Jurkat, Clone E6-1 (cell line): ENCODE measurements at places on chromosomes 2 and 18.

- no peak for DNase-seq
Observed at GRCh38 chr2:128090575-128090944, 440 bp upstream of the UGGT1 start.

GRCh38 chr2:81576713-81577112 lies 1272.2 kb upstream of the LRRTM1 start:
- DNase-seq: no peak

DNA sequence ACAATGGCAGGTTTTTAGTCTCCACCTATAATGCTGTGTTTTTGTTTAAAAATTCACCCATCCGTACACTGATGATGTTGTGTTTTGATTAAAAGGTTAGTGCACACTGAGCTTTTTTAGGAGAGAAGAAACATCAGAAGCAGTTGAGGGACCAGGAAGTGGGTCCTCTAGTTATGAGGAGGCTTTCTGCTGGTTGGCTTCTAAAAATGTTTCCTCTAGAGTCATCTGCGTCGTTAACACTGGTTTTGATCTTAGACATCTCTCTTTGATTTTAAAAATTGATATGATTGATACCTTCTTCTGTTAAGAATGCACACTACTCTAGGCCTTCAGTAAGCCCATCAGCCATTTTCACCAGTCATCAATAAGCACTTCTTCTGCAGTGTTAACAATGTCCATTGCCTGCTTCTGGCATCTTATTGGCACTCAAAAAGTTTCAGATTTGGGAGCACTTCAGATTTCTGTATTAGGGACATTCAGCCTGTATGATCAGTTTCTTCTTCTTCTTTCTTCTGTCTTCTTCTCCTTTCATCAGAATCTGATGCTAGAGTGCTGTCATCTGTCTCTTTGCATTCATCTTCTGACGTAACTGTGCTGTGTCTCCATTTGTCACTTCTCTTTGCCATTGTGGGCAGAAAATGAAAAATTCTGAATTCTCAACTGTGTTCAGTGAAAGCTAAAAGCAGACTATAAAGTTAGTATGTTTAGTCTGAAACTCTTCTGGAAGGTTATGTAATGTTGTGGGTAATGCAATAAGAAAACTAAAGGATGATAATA lies 56.3 kb downstream of the PHLPP1 start:
- peak; percentile 28 for DNase-seq

GRCh38 chr18:36811430-36811829 lies 17.4 kb downstream of the TPGS2 start:
- DNase-seq: no peak

GRCh38 chr2:135030826-135031225 lies 16.4 kb downstream of the MAP3K19 start:
- peak; percentile 42 for DNase-seq

- DNase-seq: no peak
Observed at GRCh38 chr2:181812106-181812743, 79.3 kb upstream of the ITPRID2 start.

- no peak for DNase-seq
Observed at GRCh38 chr2:203301667-203302066, 26.5 kb upstream of the ABI2 start.

DNA sequence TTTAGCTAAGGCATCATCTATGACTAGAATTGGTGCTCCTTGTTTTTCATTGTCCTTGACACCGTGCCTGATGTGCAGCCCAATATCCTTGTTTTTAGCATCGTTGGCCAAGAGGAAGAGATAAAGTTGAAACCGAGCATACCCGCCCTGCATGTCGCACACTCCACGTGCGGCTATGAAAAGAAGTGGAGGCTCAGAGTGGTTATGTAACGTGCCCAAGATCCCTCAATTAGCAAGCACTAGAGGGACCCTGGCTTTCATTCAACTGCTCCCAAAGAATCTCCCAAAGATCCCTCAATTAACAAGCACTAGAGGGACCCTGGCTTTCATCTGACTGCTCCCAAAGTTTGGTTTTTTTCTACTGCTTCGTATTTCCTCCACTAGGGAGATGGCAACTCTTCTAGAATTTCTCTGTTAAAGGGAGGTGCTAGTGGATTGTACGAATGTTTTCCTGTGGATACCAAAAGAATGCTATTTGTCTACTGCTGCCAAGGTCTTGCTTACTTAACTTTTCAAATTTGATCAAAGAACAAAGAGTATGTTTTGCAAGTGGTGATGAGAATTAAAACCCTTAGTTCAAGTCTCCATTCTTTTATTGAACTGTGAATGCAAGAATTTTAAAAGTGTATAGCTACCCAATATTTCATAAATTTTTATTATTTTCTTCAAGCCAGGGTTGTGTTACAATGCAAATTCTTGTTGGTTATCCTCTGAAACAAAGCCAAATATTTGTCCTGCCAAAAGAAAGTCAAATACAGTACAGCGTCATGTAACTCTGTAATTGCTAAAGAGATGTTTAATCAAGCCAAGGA lies 92.1 kb downstream of the AOX1 start:
- DNase-seq: no peak

- peak; percentile 3 for DNase-seq
Observed at GRCh38 chr18:66867653-66868052, 263.8 kb upstream of the CDH19 start.

DNA sequence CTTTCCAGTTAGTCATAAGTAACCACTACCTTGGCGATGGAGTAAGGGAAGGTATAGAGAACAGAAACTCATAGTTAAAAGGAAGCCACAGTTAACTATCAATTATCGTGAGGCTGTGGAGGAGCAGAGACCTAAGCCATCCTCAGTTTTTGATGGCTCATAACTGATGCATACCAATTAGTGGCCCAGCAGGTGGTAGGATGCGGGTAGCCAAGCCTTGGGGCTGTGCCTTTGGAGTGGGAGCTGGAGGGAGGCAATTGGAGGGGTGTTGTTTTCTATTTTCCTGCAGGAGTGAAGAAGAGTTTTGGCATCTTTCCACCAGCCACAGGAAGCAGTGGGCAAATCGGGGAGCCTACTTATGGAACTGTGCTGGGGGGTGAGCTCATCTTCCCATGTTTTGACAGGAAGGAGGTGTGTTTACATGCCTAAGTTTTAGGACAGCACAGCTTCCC lies 194.8 kb downstream of the TPGS2 start:
- peak; percentile 76 for DNase-seq

DNA sequence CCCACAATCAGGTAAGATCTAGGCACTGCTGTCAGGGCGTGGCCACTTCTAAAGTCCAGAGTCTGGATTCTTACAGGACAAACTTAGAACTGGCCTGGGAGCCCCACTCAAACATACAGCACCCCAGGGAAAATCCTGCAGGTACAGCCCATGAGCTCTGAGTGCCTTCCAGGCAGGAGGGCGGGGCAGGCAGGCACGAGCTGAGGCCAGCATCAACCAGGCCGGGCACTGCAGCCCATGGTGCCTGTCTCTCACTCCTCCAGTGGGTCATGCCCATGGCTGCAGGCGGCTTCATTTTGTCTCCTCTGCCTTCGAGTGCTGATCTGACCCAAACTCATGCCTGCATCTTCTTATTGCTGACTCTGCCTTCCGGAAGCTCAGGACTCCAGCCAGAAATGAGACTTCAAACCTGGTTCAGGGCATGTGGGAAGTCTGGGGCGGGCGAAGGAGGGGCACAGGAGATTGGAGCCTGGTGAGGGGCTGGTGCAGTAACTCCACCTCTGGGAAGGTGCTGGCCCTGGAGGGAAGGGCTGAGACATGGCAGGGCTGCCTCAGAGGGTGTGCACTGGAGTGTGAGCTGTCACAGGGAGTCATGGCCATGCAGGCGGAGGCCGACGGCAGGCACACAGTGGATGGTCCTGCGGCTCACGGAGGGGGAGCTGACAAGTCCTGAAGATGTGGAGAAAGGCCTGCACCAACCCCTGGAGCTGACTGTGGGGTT lies 40.5 kb downstream of the HS6ST1 start:
- no peak for DNase-seq

GRCh38 chr2:180376066-180376465 lies 369.0 kb upstream of the CWC22 start:
- no peak for DNase-seq
